Lung (tissue), 17 donors: ENCODE measurements at places on chromosomes 3 and 15. TPM values are rescaled to one million over a fixed set of nuclear protein-coding genes. Genes with fewer than 3 reads are reported as not detected.

GRCh38 chr3:41317718-41318117 lies 118.4 kb downstream of the CTNNB1 start:
- no peak for DNase-seq
- no peak overlapping the region for H3K27ac ChIP-seq
- H3K36me3 ChIP-seq = no peaks in the 10 kb centered on the region
- H3K4me3 ChIP-seq = no peak overlapping the region
- no peaks in the 10 kb centered on the region for H3K4me1 ChIP-seq
- H3K27me3 ChIP-seq = no peaks in the 10 kb centered on the region

- DNase-seq = no peak
- no peaks in the 10 kb centered on the region for H3K27me3 ChIP-seq
- no peak overlapping the region for H3K27ac ChIP-seq
- no peak overlapping the region for H3K4me3 ChIP-seq
Measured at GRCh38 chr3:157405457-157405856, 31.2 kb upstream of the PTX3 start.

Gene FOXB1
- total RNA-seq = not detected

GRCh38 chr3:10145685-10146084 lies 4.1 kb downstream of the VHL start:
- no peak overlapping the region for H3K27ac ChIP-seq
- no peaks in the 10 kb centered on the region for H3K27me3 ChIP-seq
- H3K4me3 ChIP-seq = no peak overlapping the region
- DNase-seq = no peak

DNA sequence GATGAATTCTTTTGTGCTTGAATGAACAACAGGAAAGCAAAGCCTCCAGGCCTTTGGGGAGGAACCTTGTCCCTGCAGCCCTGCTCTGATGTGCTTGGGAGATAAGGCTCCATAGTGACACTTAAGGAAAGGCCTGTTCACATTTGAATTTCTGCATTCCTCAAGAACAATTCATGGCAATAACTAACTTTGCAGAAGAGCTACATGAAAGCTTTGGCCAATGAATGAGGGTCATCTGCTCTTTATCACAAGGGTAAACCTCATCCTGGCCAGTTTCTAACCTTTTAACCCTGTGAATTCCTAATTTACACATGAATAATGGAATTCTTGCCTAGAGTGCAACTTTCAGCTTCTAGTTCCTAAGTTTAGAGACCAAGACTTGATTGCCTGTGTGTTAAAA lies 5.6 kb downstream of the PRTG start:
- no peak overlapping the region for H3K27ac ChIP-seq
- peak; percentile 25 for DNase-seq
- no peaks in the 10 kb centered on the region for H3K4me1 ChIP-seq
- H3K27me3 ChIP-seq = no peaks in the 10 kb centered on the region

Gene CYP8B1
- not detected for total RNA-seq

DNA sequence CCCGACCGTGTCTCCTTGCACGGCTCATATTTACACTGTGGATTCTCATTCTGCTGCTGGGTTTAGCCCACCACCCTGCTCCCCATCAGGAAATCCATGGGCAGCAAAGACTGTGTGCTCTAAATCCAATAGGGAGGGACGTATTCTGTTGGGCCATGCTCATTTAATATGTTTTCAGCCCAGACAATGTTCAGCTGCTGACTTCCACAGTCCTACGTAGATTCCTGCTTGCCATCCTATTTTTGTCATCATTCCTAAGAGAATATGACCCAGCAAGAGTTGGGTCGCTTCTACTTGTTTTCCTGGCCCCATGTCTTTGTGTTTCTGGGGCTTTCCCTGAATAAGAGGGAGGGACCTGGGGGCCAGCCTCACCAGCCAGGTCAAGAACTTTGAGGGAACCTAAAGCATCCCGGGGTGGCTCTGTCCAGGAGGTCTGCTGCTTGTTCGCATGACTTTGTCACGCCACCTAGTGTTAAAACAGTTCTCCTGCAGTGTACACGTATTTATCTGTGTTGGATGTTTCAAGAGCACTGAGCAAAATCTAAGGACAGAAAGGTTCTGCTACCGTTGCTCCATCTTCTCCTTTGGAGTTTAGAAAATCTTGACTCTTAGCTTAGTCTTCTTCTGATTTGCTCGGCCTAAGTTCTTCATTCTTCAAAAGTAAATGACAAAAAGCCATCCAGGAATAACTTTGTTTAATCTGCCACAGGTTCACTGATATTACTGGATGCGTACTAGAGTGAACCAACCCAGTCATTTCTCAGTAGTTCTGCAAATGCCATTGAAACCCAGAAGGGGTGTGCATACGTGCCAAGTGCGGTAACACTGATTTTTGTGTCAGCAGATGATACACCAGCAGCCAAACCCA lies 79.8 kb upstream of the NR2E3 start:
- no peak overlapping the region for H3K4me3 ChIP-seq
- no peaks in the 10 kb centered on the region for H3K27me3 ChIP-seq
- no peak overlapping the region for H3K27ac ChIP-seq
- peaks cover 3% of the 10 kb centered on the region for H3K4me1 ChIP-seq

- no peak overlapping the region for H3K27ac ChIP-seq
- no peaks in the 10 kb centered on the region for H3K36me3 ChIP-seq
- DNase-seq = no peak
Measured at GRCh38 chr3:121064121-121064520, 156.1 kb downstream of the STXBP5L start.

Gene GOLGA8O
- total RNA-seq = 3.2 TPM

Gene ROPN1
- total RNA-seq = not detected

DNA sequence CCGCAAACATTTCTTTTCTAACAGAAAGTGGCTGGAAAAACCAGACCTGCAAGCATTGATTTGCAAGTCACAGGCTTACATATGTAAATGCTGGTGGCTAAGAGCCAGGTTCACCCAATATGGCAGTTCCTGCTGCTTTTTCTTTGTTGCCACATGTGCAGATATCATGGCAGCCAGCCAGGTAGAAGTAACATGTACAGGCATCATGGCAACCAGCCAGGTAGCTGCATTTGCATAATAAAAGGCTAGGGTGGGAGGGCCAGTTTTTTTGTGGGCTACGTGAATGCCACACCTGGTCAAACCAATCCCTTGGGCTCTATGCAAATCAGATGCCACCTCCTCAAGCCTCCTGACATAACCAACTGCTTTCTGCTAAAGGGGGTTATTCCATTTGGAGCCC lies 2.8 kb upstream of the SMCO1 start:
- no peak overlapping the region for H3K27ac ChIP-seq
- no peaks in the 10 kb centered on the region for H3K27me3 ChIP-seq
- no peak overlapping the region for H3K4me3 ChIP-seq
- H3K4me1 ChIP-seq = no peaks in the 10 kb centered on the region

- peaks cover 20% of the 10 kb centered on the region for H3K27me3 ChIP-seq
- no peak for DNase-seq
- H3K4me3 ChIP-seq = no peak overlapping the region
- H3K36me3 ChIP-seq = no peaks in the 10 kb centered on the region
- no peak overlapping the region for H3K27ac ChIP-seq
Measured at GRCh38 chr3:13233487-13234485, 160.6 kb upstream of the IQSEC1 start.

DNA sequence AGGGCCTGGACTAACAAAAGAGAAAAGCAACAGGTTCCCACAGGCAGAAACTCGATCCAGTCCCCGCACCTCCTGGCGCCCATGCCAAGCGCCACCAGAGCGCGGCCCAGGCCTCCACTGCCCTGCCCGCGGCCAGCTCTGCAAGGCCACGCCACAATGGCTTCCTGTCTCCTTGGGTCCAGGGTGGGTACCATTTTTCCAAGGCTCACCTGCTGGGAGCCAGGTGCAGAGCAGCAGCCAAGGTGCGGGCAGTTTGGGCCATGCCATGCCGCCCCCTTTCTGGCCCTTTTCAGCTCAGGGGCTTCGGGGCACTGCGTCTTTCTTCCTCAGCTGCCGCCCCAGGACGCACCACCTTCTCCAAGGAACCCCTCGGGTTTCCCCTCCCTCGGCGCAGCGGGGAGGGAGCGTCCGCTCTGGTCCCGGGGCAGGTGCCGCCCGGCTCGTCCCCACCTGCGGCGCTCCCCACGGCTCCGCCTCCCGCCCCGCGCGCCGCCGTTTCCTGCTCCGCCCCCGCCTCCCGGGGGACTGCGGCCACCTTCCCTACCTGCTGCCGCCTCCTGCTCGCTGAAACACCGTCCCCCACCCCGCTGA lies at the start of gene ILDR1:
Gene ILDR1 (minus strand): TSS at position 437 of the 591 bp plus-strand sequence. CDS start 170 bp downstream, at position 267.
- H3K4me1 ChIP-seq = no peaks in the 10 kb centered on the region
- H3K27ac ChIP-seq = no peak within 1 kb of the TSS
- DNase-seq = peak; percentile 31
- H3K4me3 ChIP-seq = peak within 1 kb of the TSS; percentile 49
- no peaks in the 10 kb centered on the region for H3K36me3 ChIP-seq
- peaks cover 6% of the 10 kb centered on the region for H3K27me3 ChIP-seq

GRCh38 chr3:111749171-111750170 lies 109.6 kb upstream of the PHLDB2 start:
- peaks cover 4% of the 10 kb centered on the region for H3K4me1 ChIP-seq
- H3K27me3 ChIP-seq = no peaks in the 10 kb centered on the region
- no peak for DNase-seq
- H3K4me3 ChIP-seq = no peak overlapping the region
- no peak overlapping the region for H3K27ac ChIP-seq

GRCh38 chr3:87706176-87706575 lies 352.6 kb downstream of the CGGBP1 start:
- no peak for DNase-seq
- no peaks in the 10 kb centered on the region for H3K4me1 ChIP-seq
- H3K27ac ChIP-seq = no peak overlapping the region
- H3K36me3 ChIP-seq = no peaks in the 10 kb centered on the region
- H3K27me3 ChIP-seq = no peaks in the 10 kb centered on the region

DNA sequence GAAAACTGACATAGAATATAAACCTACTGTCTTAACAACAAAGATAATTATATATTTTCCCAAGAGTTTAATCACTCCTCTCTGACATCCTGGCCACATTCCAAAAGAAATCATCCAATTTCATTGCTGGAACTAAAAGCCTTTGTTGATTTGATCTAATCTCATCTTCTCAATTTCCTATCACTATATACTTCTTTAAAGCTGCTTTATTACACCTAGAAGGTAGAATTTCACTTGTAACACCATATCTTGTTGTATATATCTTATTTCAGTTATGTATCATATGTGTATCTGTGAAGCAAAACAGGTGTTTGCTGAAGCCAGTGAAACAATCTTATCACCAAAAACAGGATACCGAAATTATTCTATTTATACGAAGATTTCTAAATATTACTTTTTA lies 740.2 kb downstream of the ROBO1 start:
- no peak for DNase-seq
- no peaks in the 10 kb centered on the region for H3K36me3 ChIP-seq
- no peak overlapping the region for H3K27ac ChIP-seq
- H3K27me3 ChIP-seq = no peaks in the 10 kb centered on the region
- no peak overlapping the region for H3K4me3 ChIP-seq
